ENCODE measurements at places on chromosomes 5 and 9.

GRCh38 chr9:78213712-78214111 lies 22.2 kb upstream of the CEP78 start:
- no peak for DNase-seq

- no peak for DNase-seq
Measured at GRCh38 chr9:77817590-77818311, 169.6 kb upstream of the GNA14 start.

DNA sequence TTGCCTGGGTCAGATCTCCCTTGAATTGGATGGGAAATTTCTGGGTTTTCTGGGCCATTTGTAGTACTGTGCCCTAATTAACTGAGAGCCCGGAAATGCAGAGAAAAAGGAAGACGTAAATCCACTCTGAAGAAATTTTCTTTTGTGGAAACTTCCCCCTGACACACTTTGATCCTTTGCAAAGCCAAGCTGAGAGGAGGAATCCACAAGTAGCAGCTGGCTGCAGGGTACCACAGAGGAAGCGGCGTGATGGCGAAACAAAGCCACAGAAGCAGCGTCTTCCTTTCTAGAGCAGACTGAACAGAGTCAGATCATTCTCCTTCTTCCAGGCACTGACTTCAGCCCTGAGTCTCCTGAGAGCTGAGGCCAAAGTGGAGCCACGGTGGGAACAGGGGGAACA lies 47.1 kb upstream of the ZNF354A start:
- no peak for DNase-seq

DNA sequence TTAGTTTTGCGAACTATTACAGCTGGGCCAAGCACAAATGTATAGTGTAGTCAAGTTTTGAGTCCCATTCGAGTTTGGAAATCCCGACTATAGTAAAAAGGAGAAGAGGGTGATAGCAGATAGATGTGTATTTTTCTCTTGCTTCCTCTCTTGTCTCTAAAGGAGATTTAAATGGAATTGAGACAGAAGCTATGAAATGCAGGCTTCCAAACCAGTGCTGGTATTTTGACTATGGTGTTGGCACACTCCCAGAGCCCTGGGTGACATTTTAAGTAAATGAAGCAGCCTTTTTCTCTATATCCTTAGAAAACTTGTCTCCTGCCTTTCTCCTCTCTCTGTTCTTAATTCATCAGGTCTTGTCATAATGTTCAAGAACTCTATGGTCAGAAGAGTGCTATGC lies 17.7 kb upstream of the AUH start:
- DNase-seq: no peak

GRCh38 chr9:15965246-15965745 lies 412.5 kb downstream of the CCDC171 start:
- DNase-seq: no peak

- DNase-seq: no peak
Measured at GRCh38 chr9:109974143-109974917, 194.3 kb downstream of the PALM2AKAP2 start.

- no peak for DNase-seq
Measured at GRCh38 chr9:132135456-132135855, 26.4 kb upstream of the NTNG2 start.

DNA sequence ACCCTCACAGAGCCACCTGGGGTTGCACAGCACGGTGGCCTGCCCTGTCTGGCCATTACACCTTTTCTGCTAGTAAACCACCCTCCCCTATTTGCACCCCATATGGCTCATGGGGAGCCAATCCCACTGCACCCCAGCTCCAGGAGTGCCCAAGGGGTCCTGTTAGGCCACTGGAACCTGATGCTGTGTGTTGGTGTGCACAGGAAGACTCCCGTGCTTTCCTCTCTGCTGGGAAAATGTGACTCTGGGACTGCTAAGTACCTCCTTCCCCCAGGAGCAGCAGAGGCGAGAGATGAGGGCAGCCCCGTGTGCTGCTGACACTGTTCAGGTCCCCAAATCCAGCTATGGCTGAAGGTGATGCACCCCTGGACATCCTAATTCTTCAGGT lies 126.3 kb downstream of the ADAMTS2 start:
- no peak for DNase-seq

DNA sequence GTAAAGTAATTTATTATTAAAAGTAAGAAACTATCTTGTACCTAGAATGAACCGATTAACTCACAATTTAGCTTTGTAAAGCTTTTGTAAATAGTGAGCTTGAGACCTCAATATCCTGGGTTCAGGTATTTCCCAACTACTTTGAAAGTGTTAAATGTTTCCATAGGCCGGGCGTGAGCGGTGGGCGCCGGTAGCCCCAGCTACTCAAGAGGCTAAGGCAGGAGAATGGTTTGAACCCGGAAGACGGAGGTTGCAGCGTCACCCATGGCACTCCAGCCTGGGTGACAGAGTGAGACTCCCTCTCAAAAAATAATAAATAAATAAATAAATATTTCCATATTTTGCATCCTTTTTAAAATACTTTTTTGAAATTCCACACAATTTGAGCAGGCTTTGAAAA lies 1.5 kb upstream of the ANKH start:
- no peak for DNase-seq

DNA sequence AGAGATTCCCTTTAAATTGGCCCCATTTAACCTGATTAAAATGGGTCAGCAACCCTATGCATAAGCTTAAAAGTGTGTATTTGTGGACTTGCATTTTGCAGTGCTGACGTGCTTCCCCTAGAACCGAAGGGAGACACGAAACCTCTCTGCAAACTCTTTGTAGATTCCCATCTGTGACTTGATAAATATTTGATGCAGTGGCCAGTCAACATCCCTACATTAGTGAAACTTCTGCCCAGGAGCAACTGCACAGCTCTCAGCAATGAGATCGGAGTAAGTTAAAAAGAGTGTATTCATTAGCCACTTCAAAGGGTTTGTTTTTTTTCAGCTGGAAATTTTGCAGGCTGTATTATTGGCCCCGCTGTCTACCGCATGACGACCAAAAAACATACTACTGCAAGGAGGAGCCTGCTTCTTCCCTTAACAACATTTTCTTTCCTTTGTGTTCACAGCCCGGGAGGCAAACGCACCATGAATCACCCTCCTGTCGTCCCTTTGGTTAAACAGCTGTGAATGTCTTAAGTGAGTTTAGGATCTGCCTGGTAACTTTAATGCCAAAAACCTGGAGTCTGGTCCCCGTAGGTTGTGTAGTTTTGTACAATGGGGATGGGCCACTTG lies 38.0 kb upstream of the TCERG1 start:
- no peak for DNase-seq

DNA sequence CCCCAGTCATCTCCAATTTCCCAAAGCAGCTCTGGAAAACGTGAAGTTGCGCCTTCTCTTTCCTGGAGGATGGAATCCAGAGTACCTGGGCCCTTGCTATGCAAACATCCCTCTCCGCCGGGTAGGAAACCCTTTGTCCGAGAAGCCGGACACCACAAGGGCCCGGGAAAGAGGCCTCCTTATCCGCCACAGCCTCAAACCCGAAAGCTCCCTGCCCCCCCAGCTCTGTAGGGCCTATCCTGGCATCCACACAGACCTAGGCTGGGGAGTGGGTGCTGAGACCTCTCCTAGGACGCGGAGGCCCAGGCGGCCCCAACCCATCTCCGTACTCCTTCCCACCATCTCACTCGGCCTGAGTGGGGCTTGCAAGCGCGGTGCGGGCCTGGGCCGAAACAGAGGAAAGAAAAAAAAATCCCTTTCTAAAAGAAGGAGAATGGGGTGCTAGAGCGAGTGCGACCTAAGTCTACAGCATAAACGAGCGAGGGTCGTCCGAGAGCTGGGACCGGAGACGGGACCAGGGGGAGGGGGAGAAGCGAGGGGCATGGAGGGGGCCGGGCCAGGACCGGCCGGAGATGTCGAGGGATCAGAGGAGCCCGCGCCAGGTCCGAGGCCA lies 624 bp downstream of the FBXW11 start:
- no peak for DNase-seq

DNA sequence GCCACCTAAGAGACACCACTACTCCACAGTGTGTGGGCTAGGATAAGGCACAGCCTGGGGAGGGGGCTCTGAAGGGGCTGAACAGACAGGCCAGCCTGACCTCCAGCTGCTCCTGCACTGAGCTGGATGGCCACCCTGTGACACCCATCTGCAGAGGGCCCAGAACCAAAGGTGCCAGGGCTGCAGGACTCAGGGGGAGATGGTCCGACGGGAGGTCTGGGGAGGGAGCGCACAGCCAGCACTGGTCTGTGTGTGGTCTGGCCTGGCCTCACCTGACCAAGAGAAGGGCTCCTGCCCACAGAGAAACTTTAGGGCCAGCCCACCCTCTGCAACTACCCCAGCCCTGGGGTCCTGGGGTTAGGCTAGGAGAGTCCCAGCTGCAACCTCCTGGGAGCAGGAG lies 789 bp downstream of the LTC4S start:
- no peak for DNase-seq

GRCh38 chr9:109973336-109973735 lies 193.3 kb downstream of the PALM2AKAP2 start:
- no peak for DNase-seq

GRCh38 chr5:52735139-52735538 lies 52.6 kb upstream of the ITGA1 start:
- DNase-seq: no peak

DNA sequence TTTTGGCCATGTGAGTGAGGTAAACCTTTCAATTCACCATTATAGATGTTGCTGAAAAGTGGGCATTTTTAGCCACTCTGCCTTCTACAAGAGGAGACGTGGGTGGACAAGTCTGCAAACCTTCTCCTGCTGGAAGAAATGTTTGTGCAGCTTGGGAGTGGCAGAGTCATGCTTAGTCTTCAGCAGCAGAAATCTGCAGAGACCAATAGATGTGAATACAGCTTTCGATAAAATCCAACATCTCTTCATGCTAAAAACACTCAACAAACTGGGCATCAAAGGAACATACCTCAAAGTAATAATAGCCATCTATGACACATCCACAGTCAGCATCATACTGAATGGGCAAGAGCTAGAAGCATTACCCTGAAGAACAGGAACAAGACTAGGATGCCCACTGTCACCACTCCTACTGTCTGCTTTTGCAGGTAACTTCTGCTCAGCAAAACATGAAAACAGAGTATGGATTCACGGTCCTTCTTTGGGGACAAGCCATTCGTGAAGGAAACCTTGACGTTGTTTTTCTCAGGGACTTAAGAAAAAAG lies 91.3 kb downstream of the RALGPS1 start:
- DNase-seq: no peak

DNA sequence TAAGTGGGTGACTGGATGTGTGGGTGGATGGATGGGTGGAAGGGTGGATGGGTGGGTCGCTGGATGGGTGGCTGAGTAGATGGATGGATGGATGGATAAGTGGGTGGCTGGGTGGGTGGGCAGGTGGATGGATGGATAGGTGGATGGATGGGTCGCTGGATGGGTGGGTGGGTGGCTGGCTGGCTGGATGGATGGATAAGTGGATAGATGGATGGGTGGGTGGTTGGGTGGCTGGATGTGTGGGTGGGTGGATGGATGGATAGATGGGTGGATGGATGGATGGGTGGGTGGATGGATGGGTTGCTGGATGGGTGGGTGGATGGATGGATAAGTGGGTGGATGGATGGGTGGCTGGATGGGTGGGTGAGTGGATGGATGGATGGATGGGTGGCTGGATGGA lies 27.3 kb upstream of the CEP72 start:
- DNase-seq: no peak

GRCh38 chr5:82772281-82772680 lies 304.9 kb downstream of the TMEM167A start:
- no peak for DNase-seq

- DNase-seq: no peak
Measured at GRCh38 chr5:3796736-3797135, 201.1 kb downstream of the IRX1 start.

DNA sequence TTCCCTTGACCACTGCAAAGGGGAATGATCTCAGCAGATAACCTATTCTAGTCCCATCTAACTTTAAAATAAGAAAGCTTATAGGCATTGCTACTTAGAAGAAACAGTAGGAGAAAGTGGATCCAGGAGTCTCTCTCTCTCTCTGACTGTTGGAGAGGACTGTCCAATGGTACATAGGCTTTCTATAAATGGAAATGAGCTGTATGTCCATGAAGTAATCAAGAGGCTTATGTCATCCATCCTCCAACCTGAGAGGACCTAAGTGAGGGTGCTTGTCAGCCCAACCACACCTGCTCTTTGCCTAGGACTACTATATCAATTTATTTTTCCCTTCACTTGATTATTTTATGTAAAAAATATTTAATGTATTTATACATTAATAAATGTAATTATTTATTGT lies 172.3 kb downstream of the PAPPA start:
- DNase-seq: no peak

DNA sequence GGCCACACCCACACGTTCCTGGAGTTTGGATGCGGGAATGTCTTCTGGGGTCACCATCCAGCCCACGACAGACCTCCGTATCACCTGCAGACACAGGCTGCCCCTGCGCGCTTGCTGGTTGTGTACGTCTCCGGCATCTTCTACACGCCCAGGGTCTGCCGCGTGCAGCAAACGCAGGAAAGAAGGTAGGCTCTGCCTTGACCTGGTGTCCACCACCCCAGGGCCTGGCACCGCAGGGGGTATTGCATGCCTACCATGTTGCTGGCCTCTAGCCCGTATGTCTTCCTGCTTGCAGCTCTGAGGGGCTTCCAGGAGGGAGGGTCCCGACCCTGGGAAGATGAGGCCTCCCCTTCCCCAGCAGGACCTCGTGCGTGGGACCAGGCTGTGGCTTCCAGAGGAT lies 298.8 kb upstream of the IRX4 start:
- DNase-seq: no peak

GRCh38 chr5:8945972-8946371 lies 599.9 kb downstream of the SEMA5A start:
- no peak for DNase-seq

GRCh38 chr5:176152191-176152929 lies 85.9 kb upstream of the SIMC1 start:
- DNase-seq: no peak

DNA sequence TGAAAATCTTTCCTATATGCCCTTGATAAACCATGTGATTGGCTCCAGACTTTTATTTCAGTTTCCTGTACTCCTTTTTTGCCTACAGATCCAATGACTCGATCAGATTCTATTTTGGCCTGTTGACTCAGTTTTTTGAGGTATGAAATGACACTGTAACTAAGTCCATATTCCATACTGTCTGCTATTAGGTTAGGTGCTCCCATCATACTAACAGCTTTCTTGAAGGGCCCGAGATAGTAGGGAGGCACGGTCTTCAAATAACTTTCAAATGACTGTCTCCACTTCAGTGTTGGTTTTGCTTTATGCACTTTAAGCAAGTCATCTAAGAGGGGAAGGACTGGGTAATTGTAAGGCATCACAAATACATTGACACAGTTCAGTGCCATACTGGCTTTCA lies 295.4 kb upstream of the DAB2 start:
- no peak for DNase-seq
